ENCODE measurements at places on chromosomes 11 and 22.

DNA sequence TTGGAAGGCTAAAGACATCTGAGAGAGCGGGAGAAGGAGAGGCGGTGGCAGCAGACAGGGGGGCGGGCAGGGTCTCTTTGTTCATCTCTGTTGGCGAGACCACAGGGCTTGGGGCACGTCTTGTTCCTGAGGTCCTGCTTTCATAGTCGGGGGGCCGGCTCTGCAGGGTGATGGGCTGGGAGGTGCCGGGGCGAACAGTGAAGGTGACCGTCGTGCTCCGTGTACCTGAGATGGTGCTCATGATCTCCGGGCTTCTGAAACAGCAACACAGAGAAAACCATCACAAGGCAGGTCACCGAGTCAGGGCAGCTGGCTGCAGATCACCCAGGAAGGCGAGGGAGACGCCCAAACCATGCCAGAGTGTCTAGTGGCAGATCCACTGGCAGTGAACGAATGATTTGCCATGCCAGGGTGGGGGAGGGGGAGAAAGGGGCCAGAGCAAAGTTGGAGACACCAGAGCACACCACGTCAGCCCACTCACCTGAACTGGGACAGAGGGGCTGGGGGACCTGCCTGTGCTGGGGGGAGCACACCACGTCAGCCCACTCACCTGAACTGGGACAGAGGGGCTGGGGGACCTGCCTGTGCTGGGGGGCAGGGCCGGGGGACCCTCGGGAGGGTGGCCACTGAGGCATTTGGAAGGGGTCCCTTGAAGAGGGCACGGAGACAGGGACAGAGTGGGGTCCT is 75.0 kb downstream of the CTTN start:
- DNase-seq, result no peak

DNA sequence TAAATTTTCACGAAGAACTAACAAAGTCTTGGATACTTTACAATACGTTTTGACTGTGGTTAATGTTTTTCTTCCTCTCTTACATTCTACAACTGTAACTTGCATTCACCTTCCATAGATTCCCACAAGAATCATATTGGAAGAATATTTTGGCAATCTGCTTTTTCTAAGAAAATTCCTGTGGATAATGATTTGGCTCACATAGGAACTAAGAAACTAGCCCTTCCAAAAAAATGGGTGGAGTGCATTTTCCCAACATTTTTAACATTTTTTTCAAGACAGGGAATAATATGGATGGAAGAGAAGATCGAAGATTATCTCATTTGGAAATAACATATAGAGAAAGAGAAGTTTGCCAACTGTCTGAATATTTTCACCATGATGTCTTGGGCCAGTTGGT is 256.9 kb upstream of the POU2AF2 start:
- DNase-seq, result no peak

DNA sequence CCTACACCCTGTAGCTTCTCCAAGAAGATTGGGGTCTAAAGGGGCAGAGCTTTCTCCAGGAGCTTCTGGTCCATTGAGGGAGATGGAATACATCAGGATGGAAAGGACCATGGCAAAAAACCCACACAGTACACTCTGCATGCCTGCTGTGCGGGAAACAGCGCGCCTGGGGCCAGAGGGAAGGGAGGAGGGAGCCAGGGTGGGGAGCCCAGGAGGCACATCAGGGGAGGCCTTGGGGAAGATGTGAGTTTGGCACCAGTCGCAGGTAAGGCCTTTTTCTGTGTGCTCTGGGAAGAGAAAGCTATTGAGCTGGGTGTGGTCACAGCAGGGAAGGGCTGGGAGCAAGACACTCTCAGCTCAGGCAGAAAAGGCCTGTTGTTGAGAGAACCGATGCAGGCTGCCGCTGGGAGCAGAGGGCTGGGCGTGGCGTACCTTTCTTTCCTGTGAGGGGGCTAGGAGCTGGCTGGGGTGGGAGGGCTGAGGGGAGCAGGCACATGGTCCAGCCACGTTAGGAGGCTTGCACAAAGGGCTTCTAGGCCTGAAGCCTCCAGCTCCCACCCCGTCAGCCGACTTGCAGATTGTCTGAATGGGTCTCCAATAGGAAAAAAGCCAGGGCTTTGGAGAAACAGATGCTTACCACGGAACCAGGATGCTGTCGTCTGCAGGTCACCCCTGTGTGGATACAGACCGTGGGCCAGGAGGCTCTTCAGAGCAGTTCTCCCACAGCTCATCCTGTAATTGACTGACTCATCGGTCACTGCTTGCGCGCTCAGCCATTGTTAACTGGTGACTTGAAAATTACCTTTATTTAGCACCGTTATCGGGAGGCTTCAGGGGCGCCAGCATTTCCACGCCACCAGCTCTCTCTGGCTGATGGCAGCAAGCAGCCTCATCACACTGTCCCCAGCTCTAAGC is 237.3 kb downstream of the ST3GAL4 start:
- no peak for DNase-seq

- no peak for DNase-seq
Observed at GRCh38 chr11:15947681-15948648, 408.4 kb downstream of the SOX6 start.

DNA sequence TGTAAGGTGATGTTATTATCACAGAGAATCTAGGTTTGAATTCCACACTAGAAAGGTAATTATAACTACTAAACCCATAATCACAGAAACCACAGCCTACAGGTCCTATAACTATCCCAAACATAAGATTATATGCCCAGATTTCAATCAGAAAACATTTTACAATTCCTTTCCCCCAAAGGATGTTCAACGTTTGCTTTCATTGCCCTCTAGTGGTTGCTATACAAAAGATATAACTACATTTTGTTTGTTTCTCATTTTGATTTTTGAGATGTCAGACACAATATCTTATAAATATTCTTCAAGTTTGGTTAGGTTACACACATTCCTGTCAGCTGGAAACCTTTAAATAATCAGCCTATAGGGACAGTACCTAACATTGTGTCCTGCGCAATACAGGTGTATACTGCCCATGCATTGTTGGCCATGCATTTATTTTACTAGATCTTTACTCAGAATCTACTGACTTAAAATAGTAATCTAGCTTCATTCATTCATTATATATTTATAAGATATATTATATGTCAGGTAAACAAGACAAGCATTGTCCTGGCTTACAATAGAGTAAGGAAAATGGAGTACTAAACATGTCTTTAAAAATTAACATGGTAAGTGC is 530.5 kb upstream of the CCDC90B start:
- no peak for DNase-seq

GRCh38 chr11:34564406-34564805 is 50.8 kb upstream of the ELF5 start:
- no peak for DNase-seq

DNA sequence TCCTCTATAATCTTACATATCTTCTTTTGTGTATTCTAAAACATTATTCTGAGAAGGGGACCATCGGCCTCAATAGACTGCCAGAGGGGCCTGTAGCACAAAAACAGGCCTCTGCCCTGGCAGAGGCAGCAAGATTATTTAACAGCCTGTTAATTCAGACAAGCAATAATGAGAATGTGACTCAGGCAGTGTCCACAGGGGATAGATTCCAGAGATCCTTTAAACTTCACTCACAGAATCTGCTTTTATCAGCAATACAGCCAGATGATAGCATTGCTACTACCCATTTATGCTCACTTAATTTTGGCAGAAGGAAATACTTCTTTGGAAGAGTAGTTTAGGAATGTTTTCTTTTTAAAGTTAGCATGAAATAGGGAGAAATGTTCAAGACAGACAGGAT is 44.9 kb downstream of the AAMDC start:
- no peak for DNase-seq

- no peak for DNase-seq
Observed at GRCh38 chr11:128598506-128599150, 11.3 kb upstream of the ETS1 start.

GRCh38 chr22:39931251-39931650 is 28.9 kb upstream of the TMA7B start:
- no peak for DNase-seq

GRCh38 chr11:128843198-128843785 is 23.8 kb downstream of the KCNJ1 start:
- DNase-seq, result no peak

DNA sequence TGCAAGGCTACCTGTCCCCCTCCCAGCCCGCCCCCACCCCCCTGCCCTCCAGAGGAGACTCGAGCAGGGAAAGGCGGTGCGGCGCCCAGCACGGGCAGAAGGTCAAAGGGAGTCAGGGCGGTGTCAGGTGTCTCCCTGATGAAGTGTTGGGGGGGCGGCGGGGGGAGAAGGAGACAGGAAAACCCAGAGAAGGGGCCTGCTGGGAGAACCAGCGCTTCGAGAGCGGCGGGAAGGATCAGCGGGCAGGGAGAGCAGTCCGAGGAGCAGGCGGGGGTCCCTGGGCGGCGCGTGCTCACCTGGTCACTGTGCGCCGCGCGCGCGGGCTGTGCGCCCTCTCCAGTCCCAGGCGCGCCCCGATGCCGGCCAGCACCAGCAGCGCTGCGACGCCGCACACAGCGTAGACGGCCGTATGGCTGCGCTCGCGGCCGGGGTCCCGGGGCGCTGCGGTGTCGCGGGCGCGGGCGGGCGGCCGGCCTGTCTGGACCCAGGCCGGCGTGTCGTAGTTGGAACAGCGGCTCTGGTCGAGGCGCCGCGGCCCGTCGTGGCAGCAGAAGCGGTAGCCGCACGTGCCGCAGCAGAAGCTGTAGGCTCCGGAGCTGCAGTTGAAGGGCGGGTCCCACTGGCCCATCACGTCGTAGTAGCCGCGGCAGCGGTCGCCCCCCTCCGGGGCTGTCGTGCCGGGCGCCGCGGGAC is 886 bp downstream of the SHISA8 start:
- no peak for DNase-seq

DNA sequence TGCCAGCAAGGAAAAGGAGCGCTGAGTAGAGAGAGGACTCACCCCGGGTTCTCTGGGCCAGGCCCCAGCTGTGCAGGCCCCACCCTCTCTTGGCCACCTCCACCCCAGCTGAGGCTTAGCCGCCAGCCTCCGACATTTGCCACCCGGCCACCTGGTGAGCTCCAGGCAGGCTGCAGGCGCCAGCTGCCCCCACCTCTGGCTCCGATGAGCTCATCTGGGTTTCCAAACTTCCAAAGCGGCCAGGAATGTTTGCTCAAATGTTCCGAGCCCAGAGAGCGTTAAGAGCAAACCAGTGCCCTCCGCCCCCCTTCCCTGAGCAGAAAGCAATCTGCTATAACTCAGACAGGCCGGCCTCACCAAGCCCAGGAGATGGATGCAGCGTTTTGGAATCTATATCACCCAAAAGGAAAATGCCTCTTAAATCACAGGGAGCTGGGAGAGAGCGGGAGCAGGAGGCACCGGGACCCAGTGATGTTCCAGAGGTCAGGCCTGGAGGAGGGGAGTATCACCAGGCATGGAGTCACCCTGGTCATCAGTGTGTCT is 9.1 kb upstream of the MN1 start:
- DNase-seq, result no peak

DNA sequence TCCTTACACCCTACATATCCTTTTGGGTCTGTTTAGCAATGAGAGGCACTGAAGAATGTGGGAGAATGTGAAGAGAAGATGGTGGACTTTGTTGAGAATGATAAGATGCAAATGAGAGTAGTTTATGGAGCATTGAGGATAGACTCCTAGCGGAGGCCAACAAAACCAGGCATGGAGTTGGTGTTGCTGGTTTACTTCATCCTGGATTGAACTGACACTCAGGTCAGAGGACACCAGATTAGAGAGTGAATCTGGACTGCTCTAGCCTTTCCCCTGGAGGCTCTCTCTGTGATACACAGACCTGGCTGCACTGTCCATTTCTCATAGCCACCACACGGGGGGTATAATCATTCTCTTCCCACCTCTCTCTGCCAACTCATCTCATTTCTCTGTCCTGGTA is 98.7 kb downstream of the MICAL2 start:
- DNase-seq, result no peak

DNA sequence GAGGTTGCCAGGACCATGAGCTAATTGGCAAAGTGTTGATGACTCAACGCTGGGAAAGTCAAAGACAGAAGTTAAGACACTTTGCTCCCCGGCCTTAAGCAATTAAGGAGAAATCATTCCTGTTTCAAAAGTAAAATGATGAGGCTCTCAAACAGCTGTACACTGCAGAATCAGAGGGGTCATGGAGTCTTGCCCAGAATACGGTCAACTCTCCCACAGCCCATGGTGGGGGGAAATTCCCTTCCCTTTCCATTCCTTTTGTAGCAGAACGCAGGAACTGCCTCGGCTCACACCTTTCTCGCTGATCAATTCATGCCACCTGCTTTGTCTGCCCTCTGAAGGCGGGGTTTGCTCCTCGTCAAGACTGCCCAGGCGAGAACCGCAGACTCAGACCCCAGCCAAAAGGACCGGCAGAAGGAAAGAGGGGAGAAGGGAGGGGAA is 52.8 kb downstream of the MN1 start:
- DNase-seq, result no peak

- no peak for DNase-seq
Observed at GRCh38 chr11:69804769-69805508, 14.3 kb downstream of the FGF3 start.

DNA sequence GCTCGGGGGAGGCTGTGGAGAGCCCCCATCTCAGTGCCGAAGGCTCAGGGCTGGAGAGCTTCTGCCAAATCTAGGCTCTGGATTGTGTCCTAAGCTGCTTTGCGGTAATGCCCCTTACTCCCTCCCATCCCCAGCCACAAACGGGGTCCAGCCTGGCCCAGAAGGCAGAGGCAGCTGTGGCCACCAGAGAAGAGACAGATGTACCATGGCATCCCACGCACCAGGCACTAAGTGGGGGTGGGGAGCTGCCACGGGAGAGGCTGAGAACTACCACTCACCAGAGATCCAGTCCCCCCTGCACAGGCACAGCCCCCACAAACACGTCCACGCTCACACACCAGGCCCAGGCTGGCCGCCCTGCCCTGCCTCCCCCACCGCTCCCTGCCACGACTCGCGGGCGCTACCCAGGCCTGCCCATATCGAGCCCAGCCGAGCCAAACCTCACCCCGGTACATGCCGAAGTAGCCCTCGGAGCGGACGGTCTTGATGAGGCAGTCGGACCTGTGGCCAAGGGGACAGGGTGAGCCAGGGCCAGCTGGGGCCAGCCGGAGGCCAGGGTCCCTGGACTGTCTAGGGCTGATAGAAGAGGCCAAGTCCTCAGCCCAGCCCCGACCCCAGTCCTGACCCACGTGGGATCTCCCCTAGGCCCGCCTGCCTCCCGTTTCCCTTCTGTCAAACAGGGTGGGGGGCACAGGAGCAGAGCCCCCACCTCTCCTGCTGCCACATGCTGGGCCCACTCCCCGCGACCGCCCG is 3.9 kb downstream of the SLC25A22 start:
- no peak for DNase-seq

- no peak for DNase-seq
Observed at GRCh38 chr22:22516992-22517391, 3.1 kb downstream of the ZNF280A start.

- DNase-seq, result no peak
Observed at GRCh38 chr11:5564259-5565019, 16.1 kb upstream of the OR52H1 start.

DNA sequence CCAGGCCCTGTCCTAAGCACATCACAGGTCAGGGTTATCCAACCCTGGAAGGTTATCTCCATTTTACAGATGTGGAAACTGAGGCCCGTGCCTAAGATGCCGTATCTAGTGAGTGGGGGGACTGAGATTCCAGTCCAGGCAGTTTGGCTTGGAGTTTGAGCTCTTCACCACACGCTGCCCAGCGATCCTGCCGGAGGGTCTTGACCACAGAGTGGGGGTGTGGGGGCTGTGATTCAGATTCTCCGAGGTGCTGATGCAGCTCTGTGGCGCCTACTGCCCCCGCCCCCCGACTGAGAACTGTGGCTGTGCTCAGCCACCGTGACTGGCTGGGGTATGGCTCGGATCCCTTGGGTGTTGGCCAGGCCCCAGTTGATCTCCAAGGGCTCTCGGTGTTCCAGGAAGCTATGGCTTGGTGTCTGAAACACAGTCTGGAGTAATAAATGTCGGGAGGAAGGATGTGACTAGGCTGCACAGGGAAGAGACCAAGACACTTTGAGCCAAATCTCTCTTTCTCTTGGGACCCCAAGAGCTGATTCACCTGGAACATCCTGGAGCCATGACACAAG is 60.6 kb upstream of the RASD2 start:
- DNase-seq, result no peak

All from GOT3 (cell line).